ENCODE measurements at places on chromosomes 12 and 14.
A peak's percentile ranks its signal among the peaks of the same experiment; 100 is the strongest.

- peak; percentile 35 for DNase-seq
Measured at GRCh38 chr14:77707355-77707723, 484 bp downstream of the ALKBH1 start.

GRCh38 chr12:19830446-19830845 is 391.2 kb downstream of the AEBP2 start:
- DNase-seq: no peak

GRCh38 chr14:90168425-90169105 is 87.8 kb upstream of the PSMC1 start:
- no peak for DNase-seq

- no peak for DNase-seq
Measured at GRCh38 chr12:124809878-124810277, 53.8 kb downstream of the SCARB1 start.

DNA sequence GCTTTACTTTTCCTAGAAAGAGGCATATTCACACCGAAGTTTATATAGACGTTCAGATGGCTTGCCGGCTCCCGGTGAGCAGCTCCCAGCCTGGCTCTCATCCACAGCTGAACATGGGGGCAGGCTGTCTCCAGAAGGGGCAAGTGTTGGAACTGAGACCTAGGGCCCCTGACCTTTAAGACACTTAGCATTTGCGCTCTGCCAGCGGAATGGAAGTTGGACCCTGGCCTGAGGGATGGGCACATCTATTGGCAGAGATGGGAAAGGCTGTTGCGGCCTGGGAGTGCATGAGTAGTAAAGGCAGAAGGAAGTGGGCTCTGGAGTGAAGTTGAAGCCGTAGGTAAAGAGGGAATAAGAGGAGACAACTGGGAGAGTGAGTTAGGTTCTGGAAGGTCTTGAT is 54.2 kb upstream of the TSPAN9 start:
- DNase-seq: no peak

DNA sequence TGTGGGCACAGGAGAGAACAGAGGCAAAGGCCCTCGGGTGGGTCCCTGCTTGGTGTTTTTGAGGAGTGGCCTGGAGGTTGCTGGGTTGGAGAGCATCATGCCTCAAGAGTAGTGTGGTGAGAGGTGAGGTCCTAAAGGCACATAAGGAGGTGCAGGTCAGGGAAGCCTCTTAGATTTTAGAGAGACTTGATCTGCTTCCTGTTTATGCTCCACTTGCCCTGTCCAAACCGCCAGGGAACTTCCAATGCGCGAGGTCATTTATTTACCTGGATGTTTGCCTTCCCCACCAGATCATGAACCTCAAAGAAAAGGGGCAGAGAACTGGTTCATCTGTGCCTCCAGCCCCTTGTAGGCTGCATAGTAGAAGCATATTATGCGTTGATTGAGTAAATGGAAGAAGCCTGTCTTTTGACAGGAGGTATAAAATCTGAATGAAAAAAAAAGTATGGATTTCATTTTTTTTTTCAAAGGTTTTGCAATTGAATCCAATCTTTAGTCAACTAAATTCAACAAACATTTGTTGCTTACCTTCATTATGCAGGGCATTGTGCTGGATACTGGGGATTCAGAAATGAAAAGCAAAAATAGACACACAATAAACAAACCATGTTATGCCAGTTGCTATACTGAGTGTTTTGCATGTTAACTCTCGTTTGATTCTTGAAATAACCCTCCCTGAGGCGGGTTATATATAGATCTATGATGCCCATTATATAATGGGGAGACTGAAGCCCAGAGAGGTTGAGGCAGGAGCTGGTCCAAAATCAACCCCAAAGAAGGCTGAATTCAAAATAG is 485.2 kb downstream of the VRK1 start:
- DNase-seq: no peak

- no peak for DNase-seq
Measured at GRCh38 chr12:3923021-3923420, 49.8 kb upstream of the PARP11 start.

GRCh38 chr14:104858811-104859426 is 6.1 kb upstream of the CEP170B start:
- DNase-seq: no peak

- DNase-seq: no peak
Measured at GRCh38 chr12:65164244-65164643, 5.1 kb upstream of the LEMD3 start.

- no peak for DNase-seq
Measured at GRCh38 chr14:52922656-52923055, 28.2 kb downstream of the FERMT2 start.

DNA sequence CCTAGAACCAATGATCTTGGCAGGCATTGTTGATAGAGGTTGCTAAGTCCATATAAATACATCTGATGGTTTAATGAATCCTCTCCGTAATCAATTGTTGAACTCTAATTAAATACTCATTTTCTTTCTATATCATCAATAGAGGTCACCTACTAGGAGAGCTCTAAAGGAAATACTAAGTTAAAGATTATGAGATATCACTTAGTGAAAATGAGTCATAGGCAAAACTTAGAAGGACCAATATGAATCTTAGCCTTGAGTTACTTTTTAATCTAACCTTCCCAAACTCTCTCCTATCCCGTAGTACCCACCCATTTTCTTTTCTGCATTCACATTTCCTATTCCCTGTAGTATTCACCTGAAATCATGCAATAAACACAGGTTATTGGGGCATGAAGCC is 50.2 kb downstream of the MBIP start:
- no peak for DNase-seq

DNA sequence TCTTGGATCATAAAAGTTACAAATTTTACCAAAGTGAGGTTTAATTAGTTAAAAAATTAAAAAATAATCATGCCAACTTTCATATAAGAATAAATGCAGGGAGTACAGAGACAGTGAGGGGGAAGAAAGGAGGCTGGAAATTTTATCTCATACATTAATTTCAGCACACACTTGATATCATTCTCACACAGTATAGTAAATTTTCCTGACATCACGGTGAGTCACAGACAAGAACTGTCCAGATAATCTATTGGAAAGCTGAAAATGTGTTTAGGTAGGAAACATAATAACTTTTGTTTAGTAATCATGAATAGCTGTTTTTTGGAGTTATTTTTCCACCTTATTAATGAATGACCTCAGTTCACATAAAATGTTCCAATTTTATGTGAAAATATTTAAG is 1204.8 kb downstream of the GALC start:
- DNase-seq: no peak
